ENCODE measurements at places on chromosomes 2 and 18.

DNA sequence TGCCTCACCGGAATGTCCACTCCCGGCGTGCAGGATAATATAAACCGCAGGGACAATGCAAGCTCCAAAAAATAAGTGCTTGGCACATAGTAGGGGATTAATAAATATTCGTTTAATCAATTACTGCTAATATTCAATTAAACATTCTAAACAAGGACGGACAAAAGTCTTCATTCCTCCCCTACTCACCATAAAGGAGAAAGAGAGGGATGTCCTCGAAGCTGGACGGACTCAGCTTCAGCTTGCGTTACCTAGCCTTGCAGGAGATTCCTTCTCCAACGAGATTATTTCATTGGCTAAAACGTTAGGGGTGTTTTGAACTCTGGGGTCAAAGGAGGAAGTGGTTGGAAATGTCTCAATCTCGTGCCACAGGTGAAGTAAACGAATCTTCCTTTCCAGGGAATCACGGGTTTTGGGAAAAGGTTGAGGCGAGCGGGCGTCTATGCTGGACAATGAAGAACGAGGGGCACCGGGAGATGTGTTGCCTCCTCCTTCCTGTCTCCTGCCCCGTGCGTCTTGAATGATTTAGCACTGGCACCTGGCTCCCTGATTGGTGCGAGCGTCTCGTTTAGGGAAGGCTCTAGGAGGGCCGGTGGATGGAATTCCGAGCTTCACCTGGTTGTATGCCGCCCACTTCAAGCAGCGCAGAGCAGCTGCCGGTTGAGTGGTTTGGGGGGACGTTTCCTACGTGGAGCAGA is 2.0 kb upstream of the GAD1 start:
- DNase-seq = no peak

GRCh38 chr18:59220784-59221765 is 1.1 kb downstream of the GRP start:
- peak; percentile 51 for DNase-seq

DNA sequence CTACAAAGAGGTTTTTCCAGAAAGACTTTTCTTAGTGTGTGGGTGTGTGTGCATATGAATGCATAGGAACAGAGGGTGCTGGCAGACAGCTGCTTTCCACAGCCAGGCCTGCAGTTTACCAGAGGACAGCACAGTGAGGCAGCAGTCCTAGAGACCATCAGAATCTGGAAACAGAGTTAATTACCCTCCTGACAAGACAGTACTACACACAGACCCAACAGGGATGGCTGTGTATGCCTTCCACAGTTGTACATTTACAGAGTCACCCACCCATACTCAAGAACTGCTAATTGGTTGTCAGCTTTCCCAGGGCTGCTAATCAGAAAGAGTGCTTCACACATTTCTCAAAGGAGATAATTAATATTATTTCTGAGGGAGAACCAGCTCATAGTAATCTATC is 104.7 kb downstream of the FEZ2 start:
- DNase-seq = no peak

DNA sequence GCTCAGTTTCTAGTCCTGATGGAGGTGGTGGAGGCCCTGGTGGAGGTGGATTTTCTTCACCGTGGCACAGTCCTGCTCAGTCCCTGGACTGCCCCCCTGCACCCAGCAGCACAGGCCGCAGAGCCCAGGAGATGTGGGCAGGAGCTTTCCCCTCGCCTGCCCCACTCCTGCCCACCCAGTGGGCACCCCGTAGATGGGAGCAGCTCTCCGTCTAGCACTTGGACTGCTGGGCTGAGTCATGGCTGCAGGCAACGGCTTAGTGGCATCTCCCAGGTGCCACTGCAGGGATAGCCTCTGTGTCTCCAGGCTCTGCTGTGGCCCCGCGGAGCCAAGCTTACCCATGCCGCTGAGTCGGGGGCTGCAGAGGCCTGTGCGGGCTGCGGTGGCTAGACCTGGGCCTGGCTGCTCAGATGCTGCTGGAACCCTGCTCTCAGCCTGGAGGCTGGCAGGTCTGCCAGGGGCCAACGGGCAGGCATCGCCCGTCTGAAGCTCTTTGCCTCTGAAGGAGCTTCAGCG is 92.3 kb upstream of the CTDP1 start:
- DNase-seq = no peak

DNA sequence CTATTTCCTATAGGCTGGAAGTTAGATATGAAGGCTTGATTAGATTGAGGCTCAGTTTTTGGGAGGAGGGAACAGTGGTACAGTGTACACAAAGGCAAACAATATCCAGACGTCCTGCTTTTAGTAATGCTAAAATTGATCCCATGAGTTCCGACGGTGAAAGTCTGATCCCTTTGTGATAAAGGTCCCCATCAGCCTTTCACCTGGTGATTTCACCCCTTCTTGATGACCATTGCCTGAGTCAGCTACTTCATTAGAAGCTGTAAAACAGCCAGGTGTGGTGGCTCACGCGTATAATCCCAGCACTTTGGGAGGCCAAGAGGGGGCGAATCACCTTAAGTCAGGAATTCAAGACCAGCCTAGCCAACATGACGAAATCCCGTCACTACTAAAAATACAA is 29.7 kb downstream of the TWSG1 start:
- no peak for DNase-seq

- DNase-seq = no peak
Measured at GRCh38 chr2:172931256-172931894, 144.3 kb upstream of the MAP3K20 start.

GRCh38 chr2:169523681-169524080 is 14.2 kb downstream of the KLHL41 start:
- DNase-seq = no peak

- no peak for DNase-seq
Measured at GRCh38 chr2:95761556-95761955, 169.8 kb downstream of the TRIM43 start.

GRCh38 chr2:179580378-179581146 is 280.9 kb downstream of the ZNF385B start:
- DNase-seq = no peak

- DNase-seq = no peak
Measured at GRCh38 chr18:37270038-37270665, 295.4 kb downstream of the CELF4 start.

DNA sequence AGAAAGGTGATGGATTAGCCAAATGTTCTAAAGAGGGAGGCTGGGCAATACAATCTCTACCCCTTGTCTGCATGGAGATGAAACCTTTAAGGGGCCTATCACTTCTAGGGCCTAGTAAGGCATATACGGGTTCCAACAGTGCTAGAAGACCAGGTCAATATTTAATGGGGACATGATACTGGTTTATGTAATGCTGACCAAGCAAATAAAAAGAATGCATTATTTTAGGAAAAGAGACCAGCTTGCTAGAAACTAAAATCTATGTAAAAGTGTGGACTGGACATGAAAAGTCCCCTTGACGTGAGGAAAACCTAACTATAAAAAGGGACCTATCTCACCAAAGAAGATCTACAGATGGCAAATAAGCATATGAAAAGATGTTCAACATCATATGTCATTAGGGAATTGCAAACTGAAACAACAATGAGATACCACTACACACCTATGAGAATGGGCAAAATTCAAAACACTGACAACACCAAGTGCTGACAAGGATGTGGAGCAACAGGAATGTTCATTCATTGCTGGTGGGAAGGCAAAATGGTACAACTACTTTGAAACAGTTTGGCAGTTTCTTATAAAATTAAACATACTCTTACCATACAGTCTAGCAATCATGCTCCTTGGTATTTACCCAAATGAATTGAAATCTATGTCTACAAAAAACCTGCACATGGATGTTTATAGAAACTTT is 45.9 kb upstream of the TLK1 start:
- DNase-seq = no peak

Measured in SHP77 (cell line).